ENCODE measurements at places on chromosomes 1 and 21.

DNA sequence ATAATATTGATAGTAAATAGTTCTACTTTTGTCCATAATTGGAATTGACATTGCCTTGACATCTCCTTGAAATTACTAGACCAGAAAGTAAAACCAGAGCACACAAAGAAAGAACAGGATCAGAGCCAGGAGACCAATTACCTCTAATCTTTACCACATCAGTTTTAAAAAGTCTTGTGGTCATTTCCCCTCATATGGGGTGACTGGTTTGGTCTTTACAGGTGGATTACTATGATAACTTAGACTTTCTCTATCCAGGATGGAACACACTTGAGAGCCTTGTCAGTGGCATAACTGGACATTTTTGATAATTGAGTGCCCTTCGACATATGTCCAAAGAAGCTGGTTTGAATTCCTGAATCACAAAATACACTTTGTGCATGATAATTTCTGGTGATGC, 1148.1 kb upstream of the NCAM2 start:
- DNase-seq, result no peak

GRCh38 chr1:62260688-62261087, 58.5 kb downstream of the KANK4 start:
- DNase-seq, result no peak

- DNase-seq, result no peak
Observed at GRCh38 chr1:203083463-203083921, 2.3 kb downstream of the MYOG start.

DNA sequence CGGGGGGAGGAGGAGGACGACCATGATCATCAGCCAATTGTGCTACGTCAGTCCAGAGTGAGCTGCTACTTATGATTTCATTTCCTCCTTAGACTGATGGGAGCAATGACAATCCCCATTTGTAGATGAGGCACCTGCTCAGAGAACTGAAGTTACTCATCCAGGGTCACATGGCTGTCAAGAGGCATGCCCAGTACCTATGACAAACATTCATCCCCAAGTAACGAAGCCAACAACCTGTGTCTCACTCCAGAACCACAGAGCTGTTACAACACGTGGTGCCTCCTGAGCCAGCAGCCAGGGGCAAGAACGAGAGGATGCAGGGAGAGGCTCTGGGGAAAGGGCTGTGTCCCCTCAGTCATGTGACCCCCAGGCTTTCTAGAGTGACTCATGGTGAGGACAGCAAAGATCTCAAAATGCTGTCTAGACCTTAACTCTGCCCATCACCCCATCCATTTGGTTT, 93.6 kb downstream of the SIM2 start:
- no peak for DNase-seq

DNA sequence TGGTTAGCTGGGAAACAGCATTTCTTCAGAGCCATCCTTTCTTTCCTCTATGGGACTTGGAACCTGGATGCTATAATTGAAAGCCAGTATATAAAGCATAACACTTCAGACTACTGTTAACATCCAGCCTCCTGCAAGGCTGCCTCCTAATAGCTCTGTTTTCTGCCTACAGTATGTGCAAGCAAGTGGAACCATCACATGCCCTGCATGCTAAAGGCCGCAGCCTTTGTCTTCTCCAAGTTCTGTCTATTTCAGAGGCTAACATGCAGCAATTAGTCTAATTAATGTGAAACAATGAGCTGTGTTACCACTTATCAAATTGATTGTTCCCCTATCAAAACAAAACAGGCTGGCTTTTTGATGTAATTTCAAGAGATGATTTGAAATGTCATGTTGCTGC, 82.7 kb upstream of the ESRRG start:
- DNase-seq, result no peak

- no peak for DNase-seq
Observed at GRCh38 chr1:158992787-158993312, 16.9 kb upstream of the IFI16 start.

DNA sequence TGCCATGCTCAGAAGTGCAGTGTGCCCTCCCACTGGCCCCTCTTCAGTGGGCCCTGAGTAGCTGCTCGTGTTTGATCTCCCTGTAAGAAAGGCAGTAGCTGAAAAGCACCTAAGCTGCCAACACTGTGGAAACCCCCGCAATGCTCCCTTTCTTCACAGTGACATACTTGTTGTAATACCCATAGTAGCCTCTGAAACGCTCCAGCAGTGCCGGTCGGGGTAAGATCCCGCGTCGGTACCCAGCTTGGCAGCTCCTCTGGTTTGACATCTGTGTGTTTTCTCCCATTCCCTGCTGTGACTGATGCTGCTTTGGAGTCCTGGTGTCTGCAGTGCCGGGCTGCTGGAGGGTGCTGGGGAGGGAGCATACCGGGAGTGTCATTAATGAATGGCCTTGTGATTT, 3.6 kb downstream of the CHAF1B start:
- DNase-seq, result no peak

GRCh38 chr1:8941906-8942305, 3.8 kb upstream of the CA6 start:
- DNase-seq, result peak; percentile 16

- peak; percentile 78 for DNase-seq
Observed at GRCh38 chr1:117795190-117795589, 134.2 kb downstream of the GDAP2 start.

- DNase-seq, result no peak
Observed at GRCh38 chr21:35044770-35045541, 4.1 kb downstream of the RUNX1 start.

DNA sequence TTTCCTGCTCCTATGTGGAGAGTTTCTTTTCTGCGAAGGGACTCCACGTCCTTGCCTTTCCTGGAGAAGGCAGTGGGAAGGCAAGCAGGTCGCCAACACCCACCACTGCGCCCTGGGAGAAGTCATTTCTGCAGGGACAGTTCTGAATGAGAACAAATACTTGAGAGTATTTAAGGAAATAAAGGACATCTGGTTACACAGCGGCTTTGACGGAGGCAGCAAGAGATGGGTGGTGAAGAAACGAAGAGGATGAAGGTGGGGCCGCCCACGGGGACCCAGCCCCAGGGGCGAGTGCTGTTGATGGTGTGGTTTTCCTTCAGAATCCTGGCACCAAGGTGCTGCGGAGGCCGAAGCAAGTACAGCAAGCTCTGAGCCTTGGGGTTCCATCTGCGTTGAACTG, 75.5 kb downstream of the PSMG1 start:
- DNase-seq, result no peak

GRCh38 chr1:15788624-15789301, 18.7 kb downstream of the UQCRHL start:
- no peak for DNase-seq

- no peak for DNase-seq
Observed at GRCh38 chr1:109728870-109729269, 12.0 kb downstream of the GSTM3 start.

GRCh38 chr1:165289556-165289955, 67.0 kb downstream of the LMX1A start:
- no peak for DNase-seq

DNA sequence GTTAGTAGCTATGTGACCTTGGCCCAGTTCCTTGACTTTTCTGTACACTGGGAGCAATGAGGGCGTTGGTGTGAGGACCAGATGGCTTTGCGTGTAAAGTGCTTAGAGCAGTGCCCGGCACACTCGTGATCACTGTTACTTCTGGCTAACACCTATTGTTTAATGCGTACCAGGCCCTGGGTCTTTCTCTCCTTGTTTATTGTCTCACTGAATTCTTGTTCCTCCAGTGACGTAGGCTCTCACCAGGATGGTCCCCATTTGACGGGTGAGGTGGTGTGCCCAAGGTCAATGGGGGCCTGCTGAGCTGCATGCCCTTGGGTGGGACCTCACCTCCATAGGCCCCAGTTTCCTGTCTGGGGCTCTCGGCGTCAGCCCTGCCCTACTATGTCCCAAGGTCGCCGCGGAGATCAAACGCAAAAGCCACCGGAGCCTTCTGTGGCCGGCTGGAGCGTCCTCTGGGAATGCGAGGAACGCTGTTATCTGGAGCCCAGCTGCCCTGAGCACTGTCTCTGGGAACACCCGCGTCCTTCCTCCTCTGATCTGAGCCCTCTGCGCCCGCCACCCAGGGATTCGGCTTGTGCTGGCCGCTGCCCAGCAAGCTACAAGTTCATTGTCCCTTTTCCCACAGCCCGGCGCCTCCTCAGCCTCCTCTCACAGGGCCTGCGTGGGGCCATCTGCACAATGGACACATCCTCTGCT, 28.9 kb downstream of the ALPL start:
- DNase-seq, result no peak

GRCh38 chr1:78210175-78210574, 164.4 kb downstream of the GIPC2 start:
- DNase-seq, result no peak

DNA sequence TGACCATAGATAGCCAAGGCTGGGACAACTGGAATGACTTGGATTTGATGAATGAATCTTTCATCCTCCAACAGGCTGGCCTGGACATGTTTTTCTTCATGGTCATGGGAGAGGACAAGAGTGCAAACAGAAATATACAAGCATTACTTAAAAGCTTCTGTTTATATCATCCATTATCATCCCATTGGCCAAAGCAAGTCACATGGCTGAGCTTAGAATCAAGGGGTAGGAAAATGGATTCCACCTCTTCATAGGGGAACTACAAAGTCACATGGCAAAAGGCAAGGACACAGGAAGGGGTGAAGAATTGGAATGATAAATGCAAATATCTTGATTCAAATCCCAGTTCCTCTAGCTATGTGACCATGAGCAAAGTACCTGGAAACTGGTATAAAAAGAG, 90.2 kb upstream of the BARHL2 start:
- no peak for DNase-seq

- peak; percentile 61 for DNase-seq
Observed at GRCh38 chr1:226677027-226678020, 61.8 kb downstream of the ITPKB start.

DNA sequence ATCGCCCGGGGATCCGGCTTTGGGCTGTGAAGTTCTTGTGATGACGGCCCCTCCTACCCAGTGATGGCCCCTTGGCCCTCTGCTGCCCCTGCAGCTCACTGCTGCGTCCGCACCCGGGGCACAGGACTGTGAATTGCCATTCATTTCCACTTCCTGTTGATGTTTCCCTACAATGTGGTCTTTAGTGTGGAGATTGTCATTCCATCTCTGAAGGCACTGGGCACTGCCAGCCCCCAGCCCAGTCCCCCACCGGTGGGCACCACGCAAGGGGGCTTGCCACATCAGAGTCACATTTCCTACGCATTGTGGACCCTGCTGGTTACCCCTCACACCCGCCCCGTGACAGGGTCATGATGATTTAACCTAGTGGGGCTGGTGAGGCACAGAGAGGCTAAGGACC, 2.5 kb upstream of the MX2 start:
- no peak for DNase-seq

DNA sequence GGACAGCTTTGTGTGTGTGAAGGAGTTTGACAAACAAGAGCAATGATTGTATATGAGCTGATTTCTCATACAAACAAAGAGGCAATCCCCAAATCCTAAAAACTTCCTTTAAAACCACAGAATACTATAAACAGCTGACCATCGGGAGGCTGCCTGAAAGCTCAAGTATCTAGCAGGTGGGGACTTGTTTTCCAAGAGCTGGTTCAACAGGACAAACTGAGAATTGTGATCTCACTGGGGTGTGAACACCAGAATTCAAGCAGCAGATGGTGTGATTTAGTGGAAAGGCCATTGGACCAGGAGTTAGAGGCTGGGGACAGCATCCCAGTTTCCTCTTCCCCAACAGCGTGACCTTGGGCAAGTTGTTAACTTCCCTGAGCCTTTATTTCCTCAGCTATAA, 13.9 kb downstream of the LMX1A start:
- DNase-seq, result no peak

- DNase-seq, result no peak
Observed at GRCh38 chr1:62282909-62283755, 36.1 kb downstream of the KANK4 start.

- no peak for DNase-seq
Observed at GRCh38 chr1:183126000-183126366, 60.1 kb upstream of the LAMC2 start.

GRCh38 chr1:1833916-1834325, 55.7 kb upstream of the NADK start:
- no peak for DNase-seq

DNA sequence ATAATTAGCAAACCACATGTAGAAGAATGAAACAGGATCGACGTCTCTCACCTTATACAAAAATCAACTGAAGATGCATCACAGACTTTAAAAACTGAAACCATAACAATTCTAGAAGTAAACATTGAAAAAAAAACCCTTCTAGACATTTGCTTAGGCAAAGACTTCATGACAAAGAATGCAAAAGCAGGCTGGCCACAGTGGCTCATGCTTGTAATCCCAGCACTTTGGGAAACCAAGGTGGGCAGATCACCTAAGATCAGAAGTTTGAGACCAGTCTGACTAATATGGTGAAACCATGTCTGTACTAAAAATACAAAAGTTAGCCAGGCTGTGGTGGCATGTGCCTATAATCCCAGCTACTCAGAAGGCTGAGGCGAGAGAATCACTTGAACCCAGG, 1351.7 kb downstream of the MRPL39 start:
- no peak for DNase-seq

DNA sequence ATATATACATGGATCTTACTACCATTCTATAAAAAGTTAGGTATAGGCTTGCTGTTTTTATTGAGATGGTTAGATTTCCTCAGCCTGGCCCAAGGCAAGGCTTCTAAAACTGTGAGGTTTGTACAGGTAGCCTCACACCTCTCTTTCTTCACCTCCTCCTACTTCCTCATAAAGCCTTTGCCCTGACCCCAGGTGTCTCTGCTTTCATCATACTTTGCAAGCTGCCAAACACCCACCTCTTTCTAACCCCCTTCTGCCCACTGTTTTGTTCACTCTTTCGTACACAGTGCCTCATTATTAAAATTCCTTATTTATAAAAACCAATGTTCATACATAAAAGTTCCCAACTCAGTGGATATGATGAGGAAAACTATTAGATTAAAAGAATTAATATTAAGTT, 31.4 kb upstream of the SOAT1 start:
- no peak for DNase-seq

DNA sequence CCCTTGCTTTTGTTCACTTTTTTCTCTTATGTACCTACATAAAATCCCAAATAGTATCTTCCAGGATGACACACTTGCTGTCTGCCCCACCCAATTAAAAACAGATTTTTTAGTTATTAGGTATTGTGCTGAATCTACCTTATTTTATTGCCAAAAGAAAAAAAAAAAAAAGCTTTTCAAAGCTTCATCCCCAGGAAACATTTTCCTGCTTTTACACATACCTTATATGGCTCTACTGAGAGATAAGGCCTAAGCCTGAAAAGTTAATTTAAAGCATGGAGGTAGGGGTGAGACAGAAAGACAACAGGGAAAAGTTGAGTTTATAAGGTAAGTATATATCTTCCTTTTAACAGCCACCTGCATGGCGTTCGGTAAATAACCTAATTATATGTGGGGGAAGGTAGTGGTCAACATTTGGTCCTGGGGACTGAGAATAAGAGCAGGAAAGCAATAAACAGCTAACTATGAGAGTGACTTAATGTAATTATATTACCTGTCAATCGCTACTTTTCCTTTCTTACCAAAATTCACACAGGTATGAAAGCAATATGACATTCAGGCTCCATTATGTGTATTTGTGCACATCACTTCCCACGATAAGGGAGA, 54.6 kb upstream of the BOLA1 start:
- DNase-seq, result no peak

GRCh38 chr1:10456048-10456447, 6.2 kb downstream of the CORT start:
- DNase-seq, result no peak

GRCh38 chr1:59005491-59006288, 221.8 kb upstream of the JUN start:
- DNase-seq, result no peak
